SW 1271 (cell line): ENCODE measurements at places on chromosomes 11 and 22.

DNA sequence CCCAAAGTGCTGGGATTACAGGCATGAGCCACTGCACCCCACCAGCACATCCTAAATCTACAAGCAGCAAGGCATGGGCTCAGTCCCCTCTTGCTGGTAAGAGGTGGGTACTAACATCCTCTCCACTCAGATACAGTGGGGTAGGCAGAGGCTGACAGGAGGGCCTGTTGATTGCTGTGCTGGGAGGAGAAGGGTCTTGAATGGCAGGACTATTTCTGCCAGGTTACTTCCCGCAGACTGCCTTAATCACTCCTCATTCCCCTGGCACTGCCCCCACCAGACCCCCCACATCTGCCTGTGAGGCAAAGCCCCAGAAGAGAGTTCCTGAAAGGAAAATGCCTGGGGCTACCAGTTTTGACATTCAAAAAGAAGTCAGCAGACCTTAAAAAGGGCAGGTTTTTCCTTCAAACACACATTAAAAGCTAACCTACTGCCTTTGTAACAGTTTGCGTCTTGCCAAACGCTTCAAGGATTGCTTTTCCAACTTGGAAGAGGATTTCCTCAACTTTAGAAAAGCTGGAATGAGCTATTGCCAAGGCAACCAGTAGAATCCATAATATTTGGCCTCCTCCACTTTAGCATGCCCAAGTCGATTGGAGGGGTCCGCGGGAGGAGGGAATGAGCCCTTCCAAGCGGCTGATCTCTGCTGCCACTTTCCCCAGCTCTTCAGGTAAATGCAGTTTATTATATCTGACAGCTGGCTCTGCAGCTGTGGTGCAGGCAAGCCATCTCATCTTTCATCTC is 62.0 kb downstream of the FDX1 start:
- no peak for DNase-seq

DNA sequence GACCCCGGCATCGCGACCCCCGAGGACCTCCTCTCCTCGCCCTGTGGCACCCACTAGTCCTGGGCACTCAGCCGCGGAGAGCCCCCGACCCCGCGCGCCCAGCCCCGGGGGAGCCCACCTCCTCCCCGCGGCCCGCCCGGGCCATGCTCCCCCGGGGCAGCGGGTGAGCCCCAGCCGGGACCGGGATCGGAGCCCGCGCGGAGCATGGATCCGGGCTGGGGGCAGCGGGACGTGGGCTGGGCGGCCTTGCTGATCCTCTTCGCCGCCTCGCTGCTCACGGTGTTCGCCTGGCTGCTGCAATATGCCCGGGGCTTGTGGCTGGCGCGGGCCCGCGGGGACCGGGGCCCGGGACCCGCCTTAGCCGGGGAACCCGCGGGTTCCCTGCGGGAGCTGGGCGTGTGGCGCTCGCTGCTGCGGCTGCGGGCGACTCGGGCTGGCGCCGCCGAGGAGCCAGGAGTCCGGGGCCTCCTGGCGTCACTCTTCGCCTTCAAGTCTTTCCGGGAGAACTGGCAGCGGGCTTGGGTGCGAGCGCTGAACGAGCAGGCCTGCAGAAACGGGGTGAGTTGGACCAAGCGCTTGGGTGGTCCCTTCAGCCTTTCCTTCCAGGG is 498 bp downstream of the C2CD2L start:
- DNase-seq: no peak

DNA sequence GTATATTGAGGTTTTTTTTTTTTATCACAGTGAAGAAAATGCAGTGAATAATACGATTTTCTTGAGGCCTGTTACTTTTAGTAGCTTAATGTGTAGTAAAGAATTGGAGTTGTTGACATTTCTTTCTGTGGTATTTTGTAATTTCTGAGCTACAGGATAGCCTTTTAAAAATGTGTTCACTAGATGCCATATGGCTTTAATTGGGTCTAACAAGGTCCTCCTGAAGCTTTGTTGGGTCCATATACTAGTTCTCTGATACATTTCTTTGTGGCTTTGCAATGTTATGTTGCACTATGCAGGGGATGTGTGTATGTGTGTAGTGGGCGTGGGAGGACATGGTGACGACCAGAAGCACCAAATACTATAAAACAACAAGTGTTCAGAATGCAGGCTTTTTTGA is 25.1 kb downstream of the FBXO7 start:
- DNase-seq: no peak

DNA sequence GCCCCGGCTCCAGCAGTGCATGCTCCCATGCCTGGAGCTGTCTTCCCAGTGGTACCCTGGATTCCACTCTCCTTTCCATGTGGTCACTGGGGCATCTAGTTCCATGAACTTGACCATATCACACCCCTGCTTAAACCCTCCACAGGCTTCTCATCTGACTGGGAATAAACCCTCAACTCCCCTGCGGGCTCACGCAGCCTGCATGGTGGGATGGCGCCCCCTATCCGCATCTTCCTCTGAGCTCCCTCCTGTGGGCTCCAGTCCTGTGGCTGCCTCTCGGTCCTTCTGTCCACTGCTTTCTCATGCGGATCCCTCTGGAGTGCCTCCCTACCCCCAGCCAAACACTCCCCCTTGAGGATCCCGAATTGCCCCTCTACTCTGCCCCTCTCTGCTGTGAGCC is 41.4 kb upstream of the TTLL12 start:
- DNase-seq: no peak

- no peak for DNase-seq
Observed at GRCh38 chr11:61828629-61829407, 718 bp downstream of the FADS2 start.

DNA sequence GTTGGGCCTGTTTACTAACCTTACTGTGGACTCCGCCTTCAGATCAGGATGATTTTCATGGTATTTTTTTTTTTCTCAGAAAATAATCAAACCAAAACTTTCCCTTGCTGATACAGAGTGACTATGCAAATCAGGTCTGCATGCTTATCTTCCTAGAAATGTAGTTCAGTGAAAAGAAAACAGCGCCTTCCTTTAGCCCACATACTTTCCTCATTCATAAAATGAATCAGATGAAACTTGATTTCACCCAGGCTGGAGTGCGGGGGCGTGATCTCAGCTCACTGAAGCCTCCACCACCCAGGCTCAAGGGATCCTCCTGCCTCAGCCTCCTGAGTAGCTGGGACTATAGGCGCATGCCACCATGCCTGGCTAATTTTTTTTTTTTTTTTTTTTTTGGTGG is 26.0 kb downstream of the ZNRF3 start:
- DNase-seq: no peak

GRCh38 chr11:11401960-11402535 is 49.0 kb upstream of the CSNK2A3 start:
- DNase-seq: no peak

DNA sequence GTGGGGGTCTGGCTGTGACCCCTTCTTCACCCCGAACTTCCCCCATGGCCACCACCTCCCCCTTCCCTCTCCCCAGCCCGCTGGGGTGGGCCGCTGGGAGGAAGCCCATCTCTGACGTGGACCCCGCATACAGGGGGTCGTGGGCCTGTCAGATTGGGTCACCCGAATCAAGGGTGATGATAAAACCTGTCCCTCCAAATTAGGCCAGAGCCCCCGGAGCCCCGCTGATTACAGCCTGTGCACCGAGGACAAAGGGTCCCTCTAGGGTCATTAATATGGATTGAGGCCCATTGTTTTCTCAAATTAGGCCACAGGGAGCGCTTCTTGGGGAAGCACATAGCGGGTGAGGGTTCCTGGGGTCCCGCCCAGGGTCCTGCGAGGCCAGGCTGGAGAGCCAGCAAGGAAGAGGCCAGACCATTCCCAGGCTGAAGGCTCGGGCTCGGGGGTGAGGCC is 4.9 kb upstream of the LINC01488 start:
- no peak for DNase-seq

- no peak for DNase-seq
Observed at GRCh38 chr22:43891360-43892182, at the start of gene PNPLA5. TSS of gene PNPLA5 (minus strand) at chr22:43892013. CDS start at chr22:43891880, 133 bp downstream.

DNA sequence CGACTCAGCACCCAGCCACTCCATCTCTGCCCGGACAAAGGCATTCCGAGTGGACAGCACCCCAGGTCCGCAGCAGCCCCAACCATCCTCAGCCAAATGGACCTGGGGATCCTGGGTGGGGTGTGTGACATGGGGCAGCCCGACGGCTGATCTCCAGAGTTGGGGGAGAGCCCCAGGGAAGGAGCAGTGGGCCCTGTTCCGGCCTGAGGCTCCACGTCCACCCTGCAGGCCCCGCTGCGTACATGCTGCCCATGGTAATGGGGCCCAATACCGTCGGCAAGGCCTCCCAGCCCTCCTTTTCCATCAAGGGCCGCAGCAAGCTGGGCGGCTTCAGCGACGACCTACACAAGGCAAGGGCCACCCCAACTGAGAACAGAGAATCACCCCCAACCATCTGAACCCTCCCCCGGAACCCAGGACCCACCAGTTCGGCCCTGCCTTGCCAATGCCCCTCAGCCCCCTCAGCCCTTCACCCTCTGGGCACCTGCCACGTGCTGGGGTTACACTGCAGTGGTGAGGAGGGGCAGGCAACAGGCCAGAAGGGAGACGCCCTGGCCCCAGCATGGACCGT is 5.4 kb downstream of the SCGB1C1 start:
- no peak for DNase-seq

- DNase-seq: no peak
Observed at GRCh38 chr22:44611880-44612496, 90.0 kb upstream of the PRR5 start.

GRCh38 chr11:94647926-94648325 is 80.8 kb downstream of the PIWIL4 start:
- DNase-seq: no peak

DNA sequence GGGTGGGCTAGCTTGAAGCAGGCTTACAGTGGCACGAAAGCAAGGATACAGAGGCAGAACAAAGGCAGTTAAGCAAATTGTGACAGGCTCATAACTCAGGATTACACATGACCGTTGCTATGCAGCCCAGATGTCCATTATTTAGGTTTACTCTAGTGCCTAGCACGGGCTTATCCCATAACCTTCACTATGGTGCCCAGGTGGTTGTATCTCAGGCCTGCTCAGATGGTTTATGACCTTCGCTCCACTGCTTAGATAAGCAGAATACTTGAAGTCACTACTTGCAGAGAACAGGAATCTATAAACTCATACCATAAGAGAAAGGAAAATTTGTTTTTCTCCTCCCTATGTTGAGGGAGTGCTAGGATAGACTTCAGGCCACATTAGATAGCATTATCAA is 9.0 kb downstream of the OR6M1 start:
- DNase-seq: no peak

DNA sequence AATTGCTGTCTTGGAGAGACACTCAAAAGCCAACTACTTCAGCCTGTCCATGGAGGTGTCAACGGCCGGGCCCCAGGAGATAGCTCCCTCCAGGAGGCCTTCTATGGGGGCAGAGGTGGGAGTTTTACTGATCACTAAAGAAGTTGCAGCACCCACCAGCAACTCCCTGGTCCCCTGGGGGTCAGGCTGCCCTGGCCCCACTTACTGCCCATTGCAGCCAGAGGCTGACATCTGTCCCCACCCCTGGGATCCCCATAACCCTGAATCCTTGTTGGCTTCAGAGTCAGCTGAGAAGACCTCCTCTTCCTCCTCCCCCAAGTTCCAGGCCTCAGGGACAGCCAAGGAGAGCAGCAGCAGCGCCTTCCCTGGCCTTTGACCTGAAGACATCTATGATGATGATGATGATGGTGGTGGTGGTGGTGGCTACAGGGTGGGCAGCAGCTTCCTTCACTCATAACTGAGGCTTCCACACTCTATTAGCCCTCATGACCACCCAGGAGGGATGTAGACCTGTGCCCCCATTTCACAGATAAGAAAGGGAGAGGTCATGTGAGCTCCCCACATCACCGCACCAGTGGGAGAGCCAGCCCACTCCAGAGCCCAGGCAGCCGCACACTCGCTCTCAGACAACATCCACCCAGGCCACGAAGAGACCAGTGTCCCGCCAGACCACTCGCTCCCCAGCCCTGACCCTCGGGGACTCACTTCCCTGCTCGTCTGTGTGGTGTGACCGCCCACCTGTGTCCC is 43.8 kb upstream of the FGF3 start:
- no peak for DNase-seq

DNA sequence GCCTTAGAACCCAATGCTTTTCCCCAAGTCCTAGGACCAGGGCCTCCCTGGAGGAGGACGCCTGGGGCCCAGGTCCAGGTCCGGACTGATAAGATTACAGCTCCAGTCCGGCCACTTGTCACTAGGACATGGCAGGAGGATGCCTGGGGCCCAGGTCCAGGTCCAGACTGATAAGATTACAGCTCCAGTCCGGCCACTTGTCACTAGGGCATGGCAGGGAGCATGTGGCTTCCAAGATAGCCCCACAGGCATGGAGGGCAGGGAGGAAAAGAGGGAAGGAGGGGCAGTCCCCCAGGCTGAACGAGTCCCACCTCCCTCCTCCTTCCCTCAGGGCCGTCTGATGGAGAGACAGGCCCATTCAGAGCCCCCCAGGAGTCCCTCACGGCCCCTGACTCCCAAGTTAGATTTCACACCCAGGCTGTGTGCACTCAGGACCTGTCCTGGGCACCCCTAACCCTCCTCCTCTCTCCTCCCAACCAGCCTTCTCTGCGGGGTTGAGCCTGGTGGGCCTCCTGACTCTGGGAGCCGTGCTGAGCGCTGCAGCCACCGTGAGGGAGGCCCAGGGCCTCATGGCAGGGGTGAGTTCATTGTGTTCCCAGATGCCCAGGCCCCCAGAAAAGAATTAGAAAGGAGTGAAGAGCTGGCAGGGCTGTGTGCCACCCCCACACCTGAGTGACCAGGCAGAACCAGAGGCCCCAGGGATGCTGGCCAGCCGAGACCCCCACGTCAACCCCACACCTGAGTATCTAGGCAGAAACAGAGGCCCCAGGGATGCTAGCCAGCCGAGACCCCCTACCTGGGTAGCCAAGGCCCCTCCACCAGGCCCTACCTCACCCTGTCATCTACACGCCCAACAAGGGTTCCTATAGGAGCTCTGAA is 2.1 kb downstream of the TSPAN32 start:
- DNase-seq: no peak

DNA sequence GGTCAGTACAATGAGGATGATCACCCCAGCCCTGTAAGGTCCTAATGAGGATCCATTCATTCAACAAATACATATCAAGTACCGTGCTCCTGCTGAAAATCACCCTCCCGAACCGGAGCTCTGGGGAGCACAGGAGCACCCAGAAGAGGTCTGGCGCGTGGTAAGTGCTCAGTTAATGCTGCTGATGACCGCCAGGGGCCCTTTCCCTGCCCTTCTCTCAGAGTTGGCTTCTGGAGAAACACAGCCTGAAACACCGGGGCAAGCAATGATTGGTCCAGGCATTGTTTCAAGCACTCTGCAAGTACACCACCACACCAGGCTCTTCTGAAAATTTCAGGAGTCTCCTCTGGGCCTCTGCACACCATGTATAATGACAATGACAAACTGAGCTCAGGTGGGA is 3.8 kb upstream of the CCDC86 start:
- DNase-seq: no peak

GRCh38 chr11:34972892-34973291 is 56.5 kb downstream of the PDHX start:
- DNase-seq: peak; percentile 35

GRCh38 chr11:124830749-124831148 is 30.5 kb upstream of the MSANTD2 start:
- no peak for DNase-seq
